ENCODE measurements at places on chromosomes 1 and 21.
A peak's percentile ranks its signal among the peaks of the same experiment; 100 is the strongest.

- DNase-seq = no peak
These were observed 10.8 kb upstream of the PLEKHG5 start for GRCh38 chr1:6502000-6502891.

- DNase-seq = no peak
These were observed 192.2 kb upstream of the C8B start for GRCh38 chr1:57157818-57158603.

DNA sequence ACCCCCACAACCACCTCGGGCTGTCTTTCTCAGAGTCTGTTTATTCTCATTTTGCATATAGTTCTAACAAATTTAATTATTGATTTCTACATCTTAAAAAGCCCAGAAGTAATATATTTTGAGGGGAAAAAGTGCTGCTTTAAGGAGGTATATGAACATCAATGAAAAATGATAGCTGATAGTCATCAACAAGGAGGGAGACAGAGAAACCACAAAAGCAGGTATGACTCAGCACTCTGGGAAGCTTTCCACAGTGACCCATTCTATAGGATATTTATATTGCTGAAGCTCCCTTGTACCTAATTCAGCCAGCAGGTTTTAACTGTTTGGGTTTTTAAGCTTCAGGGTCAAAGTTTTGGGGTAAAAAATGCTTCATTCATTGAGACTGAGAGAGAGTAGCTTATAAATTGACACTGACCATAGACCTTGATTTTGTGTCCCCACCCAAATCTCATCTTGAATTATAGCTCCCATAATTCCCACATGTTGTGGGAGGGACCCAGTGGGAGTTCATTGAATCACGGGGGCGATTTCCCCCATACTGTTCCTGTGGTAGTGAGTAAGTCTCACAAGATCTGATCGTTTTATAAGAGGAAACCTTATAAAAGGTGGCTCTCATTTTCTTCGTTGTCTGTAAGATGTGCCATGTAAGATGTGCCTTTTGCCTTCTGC lies 27.4 kb downstream of the VANGL1 start:
- DNase-seq = no peak

- no peak for DNase-seq
These were observed 7.7 kb upstream of the GNG4 start for GRCh38 chr1:235657269-235657668.

GRCh38 chr1:3019516-3020051 lies 1.7 kb upstream of the ACTRT2 start:
- DNase-seq = no peak

GRCh38 chr1:49364676-49365075 lies 588.0 kb upstream of the BEND5 start:
- DNase-seq = no peak

DNA sequence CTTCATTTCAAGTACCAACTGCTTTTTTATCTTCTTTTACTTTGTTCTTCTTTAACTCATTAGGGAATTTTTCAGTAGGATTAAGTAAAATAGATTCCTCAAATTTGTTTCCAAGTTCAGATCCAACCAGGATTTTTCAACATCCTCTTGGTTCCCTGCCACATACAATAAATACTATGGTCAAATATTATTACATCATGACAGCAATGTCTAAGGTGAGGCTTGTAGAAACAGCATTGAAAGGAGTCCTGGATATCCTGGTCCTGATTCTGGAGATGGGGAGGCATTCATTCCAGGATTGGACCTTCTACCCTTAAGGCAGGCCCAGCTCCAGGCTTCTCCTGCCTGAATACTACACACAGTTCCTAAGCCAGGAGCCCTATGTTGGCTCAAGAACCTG lies 80.2 kb upstream of the F3 start:
- no peak for DNase-seq

DNA sequence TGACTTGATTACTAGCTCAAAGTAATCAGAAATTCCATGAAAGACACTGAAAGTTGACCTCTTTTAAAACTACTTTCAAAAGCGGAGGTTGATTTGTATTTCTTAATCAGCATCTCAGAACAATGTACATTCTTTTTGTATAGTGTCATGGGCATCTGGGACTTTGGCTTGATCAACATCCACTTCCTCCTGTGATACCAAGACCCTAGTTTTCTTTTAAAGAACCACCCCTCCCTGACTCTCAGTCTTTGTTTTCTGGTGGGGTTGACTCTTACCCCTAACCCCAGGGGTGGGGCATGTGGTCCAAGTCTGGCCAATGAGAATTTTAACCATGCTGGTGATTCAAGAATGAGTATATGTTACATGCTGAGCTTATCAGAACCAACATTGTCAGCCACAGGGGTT lies 21.7 kb upstream of the IRF2BP2 start:
- DNase-seq = peak; percentile 68

DNA sequence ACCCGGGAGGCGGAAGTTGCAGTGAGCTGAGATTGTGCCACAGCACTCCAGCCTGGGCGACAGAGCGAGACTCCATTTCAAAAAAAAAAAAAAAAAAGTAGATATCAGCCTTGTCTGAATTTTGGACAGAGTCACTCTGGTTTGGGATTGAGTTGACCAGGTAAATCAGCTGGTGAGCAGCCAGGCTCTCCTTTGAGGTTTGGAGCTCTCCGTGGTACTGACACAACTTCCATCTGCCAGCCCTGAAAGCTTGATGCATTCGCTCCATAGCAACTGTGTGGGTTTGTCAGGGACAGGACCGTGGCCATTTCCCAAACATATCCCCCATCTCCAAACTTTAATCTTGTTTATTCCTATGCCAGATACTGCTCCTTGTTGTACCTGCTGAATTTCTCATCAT lies 155.2 kb downstream of the DMRTA2 start:
- DNase-seq = no peak

DNA sequence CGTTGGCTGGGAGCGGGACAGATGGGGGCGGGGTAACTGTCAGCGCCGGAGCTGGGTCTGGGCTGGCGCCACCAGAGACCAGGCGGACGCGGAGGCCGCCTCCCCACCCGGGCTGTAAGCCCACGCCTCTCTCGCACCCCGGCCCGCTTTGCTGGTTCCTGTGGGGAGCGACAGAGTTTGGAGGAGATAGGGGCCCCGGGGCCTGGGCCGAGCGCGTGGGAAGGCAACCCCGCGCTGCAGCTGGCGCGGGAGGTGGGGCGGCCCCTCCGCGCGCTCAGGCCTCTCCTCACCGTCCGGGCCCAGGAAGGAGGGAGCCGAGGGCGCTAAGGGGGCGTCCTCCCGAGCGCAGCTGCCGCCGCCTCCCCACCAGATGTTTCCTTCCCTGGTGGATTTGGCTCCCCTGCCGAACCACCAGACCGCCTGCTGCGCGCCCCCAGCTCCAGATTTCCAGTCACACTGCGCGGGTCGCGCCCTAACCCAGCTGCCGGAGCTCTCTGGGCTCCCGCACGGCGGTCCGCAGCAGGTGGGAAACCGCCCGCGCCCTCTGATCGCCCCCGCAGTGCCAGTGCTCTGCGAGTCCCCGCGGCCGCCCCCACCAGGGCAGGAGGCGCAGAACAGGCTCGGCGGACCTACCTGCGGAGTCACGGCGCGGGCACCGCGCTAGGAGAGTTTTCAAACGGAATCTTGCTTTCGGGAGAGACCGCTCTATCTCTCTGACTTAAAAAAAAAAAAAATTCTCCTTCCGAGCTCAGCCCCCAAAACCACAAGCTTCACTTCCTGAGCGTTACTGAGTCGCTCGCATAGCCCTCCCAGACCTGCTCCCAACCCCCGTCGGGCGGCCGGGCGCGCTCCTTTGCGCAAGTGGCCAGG lies 1.1 kb downstream of the GFI1 start:
- DNase-seq = no peak

DNA sequence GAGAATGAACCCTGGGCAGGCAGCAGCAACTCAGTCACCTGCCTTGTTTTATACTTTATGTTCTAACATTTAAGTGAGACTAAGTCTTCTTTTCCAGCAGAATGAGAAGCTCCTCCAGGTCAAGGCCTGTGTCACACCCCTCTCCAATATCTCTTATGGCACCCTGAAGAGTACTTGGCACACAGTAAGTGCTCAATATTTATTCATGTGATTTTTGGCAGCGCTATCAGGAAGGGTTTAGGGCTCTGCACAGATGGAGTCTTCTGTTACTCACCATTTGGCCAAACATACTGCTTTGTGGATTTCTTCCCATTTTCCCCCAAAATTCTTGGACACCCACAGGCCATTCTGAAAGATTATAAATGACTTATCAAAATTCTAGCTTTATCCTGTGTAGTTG lies 43.8 kb upstream of the MYBPHL start:
- no peak for DNase-seq

DNA sequence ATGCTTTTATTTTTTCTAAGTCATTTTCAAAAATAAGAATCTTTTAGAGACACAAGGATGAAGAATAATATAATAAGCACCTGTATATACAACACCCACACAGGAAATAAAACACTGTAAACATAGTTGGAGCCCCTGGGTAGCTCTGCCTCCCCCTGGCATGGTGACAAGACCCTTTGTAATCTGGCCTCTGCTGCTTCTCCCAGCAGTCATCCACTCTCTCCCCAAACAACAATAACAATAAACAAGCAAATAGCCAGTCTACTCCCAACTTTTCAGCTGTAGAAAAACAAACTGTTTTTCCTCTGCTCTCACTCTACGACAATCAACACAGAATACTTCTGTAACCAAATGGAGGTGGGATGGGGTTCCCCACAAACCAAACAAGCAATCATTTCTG lies 110.1 kb downstream of the CSMD2 start:
- no peak for DNase-seq

- no peak for DNase-seq
These were observed 21.3 kb downstream of the HMGCS2 start for GRCh38 chr1:119747451-119747850.

- DNase-seq = no peak
These were observed 155.7 kb downstream of the COP1 start for GRCh38 chr1:176051402-176051801.

- no peak for DNase-seq
These were observed 23.9 kb downstream of the HSPG2 start for GRCh38 chr1:21913258-21913657.

- DNase-seq = peak; percentile 55
These were observed 12.8 kb upstream of the LMX1A start for GRCh38 chr1:165369255-165369848.

- DNase-seq = no peak
These were observed 777.8 kb upstream of the BRINP3 start for GRCh38 chr1:191255354-191256054.

GRCh38 chr1:39653546-39654031 lies 14.1 kb upstream of the HEYL start:
- DNase-seq = peak; percentile 75

GRCh38 chr1:9165396-9165795 lies 36.5 kb upstream of the GPR157 start:
- no peak for DNase-seq

- no peak for DNase-seq
These were observed 21.1 kb downstream of the TLCD4 start for GRCh38 chr1:95138223-95138622.

DNA sequence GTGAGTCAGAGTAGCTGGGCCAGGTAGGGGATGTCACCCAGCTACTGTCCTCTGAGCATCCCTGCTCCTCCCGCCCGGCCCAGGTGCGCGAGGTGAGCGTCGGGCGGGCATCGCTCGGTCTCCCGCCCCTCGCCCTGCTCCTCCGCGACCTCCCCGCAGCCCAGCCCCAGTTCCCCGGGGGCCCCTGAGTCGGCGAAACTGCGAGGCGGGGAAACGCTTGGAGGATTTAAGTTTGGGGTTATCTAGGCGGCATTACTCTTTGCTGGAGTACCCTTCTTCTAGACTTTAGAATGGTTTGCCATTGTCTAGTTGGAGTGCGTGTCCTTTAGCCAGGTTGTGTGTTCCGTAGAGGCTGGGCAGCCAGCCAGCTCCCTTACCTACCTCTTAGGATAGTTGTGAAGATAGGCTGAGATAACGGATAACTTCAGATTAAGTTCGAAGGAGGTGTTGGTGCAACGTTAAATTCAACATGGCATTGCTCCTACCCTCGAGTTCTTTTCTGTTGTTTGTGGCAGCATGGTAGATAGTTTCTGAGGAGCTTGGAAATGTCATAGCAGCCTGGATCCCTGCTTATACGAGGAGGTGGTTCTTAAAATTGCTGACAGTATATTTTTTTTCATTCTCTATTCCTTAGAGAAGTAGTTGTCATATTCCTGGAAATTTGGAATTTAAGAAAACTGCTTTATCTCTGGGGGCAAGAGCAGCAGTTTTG lies 697 bp downstream of the AGO3 start:
- DNase-seq = no peak

- DNase-seq = no peak
These were observed 37.7 kb downstream of the SH3GLB1 start for GRCh38 chr1:86741947-86742572.

GRCh38 chr1:226216056-226216455 lies 7.4 kb upstream of the MIXL1 start:
- DNase-seq = no peak

- no peak for DNase-seq
These were observed 59.7 kb downstream of the BRINP2 start for GRCh38 chr1:177230228-177231016.

- DNase-seq = no peak
These were observed 185.7 kb downstream of the HIVEP3 start for GRCh38 chr1:41733021-41733420.

DNA sequence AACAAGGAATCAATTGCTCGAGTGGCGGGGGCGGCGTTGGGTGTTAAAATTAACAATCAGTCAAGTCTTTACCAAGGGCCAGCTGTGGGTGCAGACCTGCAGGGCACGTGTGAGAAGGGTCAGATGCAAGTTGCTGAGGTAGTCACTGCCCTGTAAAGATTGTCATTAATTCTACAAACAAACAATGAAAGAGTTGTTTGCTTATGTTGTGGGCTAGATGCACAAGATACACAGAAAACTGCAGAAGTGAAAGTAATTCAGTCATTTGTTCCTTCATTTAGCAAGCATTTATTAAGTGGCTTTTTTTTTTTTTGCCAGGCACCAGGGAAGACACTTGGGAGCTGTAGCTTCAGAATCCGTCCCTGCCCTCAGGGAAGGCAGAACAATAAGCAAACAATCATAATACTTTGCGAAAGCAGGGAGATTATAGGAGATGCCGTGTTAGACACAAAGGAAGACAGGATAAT lies 79.5 kb downstream of the NR5A2 start:
- no peak for DNase-seq

DNA sequence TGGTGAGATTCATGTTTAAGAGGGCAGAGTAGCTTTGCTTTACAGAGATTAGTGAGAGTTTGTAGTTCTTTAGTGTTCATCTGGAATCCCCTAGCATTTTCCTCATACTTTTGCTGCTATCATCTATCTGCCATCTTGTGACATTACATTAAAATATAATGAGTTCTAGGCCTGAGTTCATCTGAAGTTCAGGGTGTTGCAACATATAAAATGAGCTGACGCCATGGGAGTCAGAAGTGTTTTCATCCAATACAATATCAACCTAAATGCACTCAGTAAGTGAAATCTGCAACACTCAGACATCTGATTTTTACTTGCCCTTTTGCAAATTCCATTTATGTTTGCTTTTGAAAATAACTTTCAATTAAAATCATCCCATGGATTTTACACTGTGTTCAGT lies 153.8 kb downstream of the NTNG1 start:
- no peak for DNase-seq

- DNase-seq = no peak
These were observed 923.1 kb upstream of the TMPRSS15 start for GRCh38 chr21:19326531-19327319.
